ENCODE measurements at places on chromosomes 3 and 15. TPM values are rescaled to one million over a fixed set of nuclear protein-coding genes. Genes with fewer than 3 reads are reported as not detected.

DNA sequence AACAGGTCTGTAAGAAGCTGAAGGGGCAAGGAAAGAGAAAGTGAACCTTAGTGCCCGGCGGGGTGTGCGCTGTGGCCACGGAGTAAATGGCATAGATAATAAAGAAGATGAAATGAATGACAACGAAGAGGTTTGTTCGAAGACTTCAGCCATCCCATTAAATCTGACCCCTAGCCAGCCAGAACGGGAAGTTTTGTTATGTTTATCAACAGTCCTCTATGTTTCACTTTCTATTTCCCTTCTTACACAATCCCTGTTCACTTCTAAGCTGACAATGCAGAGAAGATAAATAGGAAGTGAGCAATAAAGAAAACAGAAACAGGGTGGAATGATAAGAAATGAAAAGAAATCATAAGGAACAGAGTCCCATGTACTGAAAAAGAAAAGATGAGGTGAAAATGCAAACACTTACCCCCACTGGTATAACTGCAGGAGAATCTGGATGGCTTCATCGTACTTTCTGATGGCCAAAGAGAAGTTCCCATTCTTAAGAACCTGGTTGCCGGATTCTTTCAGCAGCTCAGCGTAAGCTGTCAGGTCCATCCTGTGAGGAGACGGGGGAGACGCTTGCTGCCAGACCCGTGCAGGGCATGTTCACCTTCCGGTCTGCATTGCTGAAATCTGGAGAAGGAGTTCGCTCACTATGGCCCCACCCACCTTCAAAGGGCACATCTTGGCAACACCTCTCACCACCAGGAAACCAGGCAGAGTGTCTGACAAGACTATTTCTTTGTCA lies 36.8 kb downstream of the TRANK1 start:
- no peaks in the 10 kb centered on the region for H3K27me3 ChIP-seq
- DNase-seq: no peak
- H3K27ac ChIP-seq: peak overlapping the region; percentile 58
- H3K36me3 ChIP-seq: no peaks in the 10 kb centered on the region

- no peak overlapping the region for H3K4me3 ChIP-seq
- H3K4me1 ChIP-seq: no peaks in the 10 kb centered on the region
- H3K27ac ChIP-seq: no peak overlapping the region
- no peaks in the 10 kb centered on the region for H3K27me3 ChIP-seq
These were observed 83.1 kb downstream of the MYO5A start for GRCh38 chr15:52445553-52445952.

GRCh38 chr3:14508966-14509795 lies 31.0 kb downstream of the GRIP2 start:
- no peaks in the 10 kb centered on the region for H3K27me3 ChIP-seq
- peaks cover 20% of the 10 kb centered on the region for H3K4me1 ChIP-seq
- peak overlapping the region; percentile 7 for H3K4me3 ChIP-seq
- no peak overlapping the region for H3K27ac ChIP-seq

Gene DISP2
- total RNA-seq: 7.8 TPM

DNA sequence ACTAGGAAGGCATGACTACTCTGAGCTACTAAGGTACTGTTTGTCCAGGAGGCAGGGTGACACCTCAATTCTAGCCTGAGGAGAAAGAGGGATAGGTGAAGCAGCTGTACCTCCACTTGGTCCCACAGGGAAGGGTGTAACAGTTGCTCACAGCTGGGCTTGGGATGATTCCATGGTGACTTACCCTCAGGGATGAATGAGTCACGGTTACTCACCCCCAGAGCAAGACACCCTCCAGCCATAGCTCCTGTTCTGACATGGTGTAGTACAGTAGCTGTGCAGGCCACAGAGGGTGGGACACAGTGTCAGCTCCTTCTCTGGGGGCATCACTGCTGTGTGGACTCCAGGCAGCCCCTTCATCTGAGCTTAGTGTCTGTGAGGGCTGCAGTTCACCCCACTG lies 868.6 kb upstream of the SEMA6D start:
- H3K4me1 ChIP-seq: no peaks in the 10 kb centered on the region
- no peaks in the 10 kb centered on the region for H3K27me3 ChIP-seq
- H3K36me3 ChIP-seq: no peaks in the 10 kb centered on the region
- no peak overlapping the region for H3K4me3 ChIP-seq

- no peaks in the 10 kb centered on the region for H3K36me3 ChIP-seq
- no peak for DNase-seq
- H3K27me3 ChIP-seq: no peaks in the 10 kb centered on the region
- H3K27ac ChIP-seq: no peak overlapping the region
These were observed 140.0 kb downstream of the GADL1 start for GRCh38 chr3:30754426-30754825.

DNA sequence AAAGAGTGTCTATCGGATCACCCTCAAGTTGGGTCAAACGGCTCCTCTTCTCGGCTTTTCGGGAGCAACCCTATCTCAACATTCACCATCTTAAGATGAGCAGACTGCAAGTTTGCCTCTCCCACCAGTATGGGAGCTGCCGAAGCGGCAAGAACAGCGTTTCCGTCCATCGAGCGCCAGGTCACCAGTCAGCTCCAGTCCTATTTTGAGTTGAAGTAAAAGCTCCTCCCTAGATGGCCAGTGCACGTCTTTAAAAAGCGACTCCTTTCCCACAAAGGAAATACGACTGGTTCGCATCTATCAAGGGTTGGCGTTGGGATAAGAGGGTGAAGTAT lies 369 bp upstream of the U2SURP start:
- H3K4me1 ChIP-seq: peaks cover 9% of the 10 kb centered on the region
- no peak for DNase-seq
- no peaks in the 10 kb centered on the region for H3K27me3 ChIP-seq
- H3K4me3 ChIP-seq: peak overlapping the region; percentile 99

Measured in spinal cord (tissue), 10 donors.